ENCODE measurements at places on chromosomes 2 and 18.
A peak's percentile ranks its signal among the peaks of the same experiment; 100 is the strongest.

DNA sequence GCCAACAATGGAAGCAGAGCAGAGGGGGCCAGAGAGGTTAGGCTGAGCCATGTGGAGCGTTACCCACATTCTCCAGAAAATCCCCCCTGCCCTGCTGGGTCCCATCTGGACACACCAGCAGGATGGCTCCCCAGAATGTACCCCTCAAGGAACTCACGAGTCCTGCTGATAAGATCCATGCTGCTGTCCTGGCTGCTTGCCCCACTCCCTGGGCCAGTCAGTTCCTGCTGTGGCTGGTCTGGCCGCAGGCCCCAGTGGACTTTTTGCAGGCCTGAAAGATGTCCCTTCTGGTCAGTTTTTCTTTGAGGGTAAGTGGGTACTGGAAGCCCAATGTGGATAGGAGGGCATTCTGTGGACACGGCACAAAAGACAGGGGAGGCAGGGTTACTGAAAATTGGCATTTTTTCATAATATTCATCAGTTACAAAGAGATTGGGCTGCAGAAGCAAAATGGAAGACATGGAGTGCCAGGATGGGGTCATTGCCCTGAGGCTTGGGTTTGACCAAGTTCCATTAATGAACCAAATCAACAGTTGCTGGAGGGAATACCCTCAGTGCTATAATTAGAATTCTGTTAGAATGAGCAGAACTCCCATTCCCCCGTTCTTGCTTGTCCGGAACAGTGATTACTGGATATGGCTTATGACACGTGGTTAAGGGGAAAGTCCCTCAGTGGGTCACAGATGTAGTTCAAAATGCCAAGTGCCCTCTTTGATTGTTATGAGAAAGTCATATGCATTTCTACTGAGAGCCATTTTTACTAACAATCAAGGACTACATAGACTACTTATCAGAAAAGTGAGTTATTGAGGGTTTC, 38.7 kb downstream of the SLC4A5 start:
- DNase-seq: no peak

- no peak for DNase-seq
Measured at GRCh38 chr2:177335917-177336450, 56.6 kb upstream of the AGPS start.

- no peak for DNase-seq
Measured at GRCh38 chr2:175811971-175812370, 190.1 kb downstream of the LNPK start.

DNA sequence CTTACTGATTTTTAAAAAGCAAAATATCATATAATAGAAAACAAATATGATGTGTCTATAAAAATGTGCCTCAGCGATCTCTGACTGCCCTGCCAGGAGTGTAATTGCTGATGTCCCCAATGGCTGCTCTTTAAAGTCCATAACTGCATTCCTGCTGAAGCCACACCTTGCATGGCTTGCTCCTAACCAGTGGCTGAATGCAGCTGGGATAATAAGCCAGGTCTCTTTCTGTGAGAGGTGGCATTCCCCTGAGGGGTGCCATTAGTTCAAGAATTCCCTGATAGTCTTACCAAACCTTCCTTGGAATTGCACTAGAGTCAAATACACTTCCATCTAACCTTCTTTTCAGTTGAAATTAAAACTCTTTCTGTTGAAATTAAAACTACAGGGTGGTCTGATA, 125.8 kb upstream of the ZNF804A start:
- DNase-seq: no peak

DNA sequence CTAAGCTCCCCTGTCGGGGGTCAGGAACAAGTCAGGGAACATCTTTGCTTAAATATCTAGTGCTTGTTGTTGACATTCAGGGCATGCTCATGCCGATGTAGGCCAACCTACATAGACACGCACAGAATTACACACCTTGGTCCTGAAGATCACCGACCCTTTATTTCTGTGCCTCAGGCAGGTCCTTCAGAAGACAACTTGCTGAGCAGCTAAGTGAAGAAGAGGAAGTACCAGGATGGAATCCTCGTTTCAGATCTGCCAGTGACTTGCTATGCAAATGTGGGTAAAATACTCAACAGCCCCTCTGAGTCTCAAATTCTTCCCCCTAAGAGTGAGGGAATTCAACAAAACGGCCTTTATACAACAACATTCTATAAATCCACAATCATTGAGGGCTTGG, 494.7 kb downstream of the BCL11A start:
- no peak for DNase-seq

DNA sequence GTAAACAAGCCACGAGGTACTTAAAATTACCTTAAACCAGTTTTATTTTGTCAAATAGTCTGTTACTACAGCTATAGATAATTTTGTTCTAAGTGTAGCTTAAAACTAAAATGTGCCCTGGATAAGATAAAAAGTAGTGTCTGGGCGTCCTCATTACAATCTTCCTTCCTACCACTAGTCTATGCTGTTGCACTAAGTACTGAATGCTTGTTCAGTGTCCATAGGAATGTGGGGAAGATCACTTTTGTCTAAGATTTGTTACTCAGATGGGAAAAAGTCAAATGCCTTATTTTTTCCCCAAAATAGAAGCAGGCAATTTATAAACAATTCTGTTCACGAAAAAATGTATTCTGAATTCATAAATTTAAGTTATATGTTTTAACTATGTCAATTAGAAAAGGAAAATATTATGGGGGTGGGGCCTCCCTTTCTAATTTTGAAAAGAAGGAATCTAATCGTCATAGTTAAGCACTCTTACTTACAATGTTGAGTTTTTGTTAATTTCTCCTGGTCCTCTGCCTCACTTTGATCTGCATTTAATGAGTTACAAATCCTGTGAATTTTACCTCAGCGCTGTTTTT, 140.4 kb upstream of the VRK2 start:
- no peak for DNase-seq

DNA sequence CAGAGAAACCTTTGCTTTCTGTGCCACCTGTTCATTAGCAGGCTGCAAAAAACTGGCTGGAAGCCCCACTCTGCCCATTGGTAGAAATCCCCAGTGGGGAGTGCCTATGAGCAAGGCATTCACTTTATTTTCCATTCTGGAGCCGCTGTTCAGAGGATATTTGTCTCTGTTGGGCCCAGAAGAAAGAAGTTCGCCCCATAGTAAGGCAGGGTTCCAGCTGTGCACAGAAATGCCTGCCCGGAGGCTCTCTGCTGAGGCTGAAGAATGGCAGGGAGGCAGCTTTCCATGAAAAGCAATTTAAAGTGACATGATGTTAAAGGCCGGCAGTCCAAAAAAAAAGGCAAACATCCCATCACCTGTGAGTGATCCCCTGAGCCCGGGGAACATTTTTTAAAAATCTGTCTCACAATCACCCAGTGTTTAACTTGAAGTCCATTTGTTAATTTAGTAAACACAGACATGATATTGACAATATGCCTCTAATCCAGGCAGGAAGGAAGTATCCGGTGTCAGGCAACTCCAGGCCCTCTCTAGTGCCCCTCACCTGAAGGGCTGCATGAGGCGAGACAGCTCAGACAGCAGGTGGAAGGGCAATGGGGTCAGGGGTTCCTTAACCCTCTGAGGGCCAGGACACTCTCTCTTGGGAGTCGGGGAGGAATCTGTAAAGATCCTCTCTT, 265.1 kb upstream of the SIX2 start:
- no peak for DNase-seq

DNA sequence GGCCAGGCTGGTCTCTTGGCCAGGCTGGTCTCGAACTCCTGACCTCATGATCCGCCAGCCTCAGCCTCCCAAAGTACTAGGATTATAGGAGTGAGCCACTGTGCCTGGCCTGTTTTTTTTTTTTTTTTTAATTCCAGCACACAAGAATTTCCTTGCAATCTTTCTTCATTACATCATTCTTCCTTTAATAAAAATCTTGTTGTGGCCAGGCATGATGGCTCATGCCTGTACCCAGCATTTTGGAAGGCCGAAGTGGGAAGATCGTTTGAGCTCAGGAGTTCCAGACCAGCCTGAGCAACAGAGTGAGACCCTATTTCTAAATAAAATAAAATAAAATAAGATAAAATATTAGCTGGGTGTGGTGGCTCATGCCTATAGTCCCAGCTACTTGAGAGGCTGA, 21.4 kb upstream of the PLEKHM3 start:
- no peak for DNase-seq

GRCh38 chr2:590214-591175, 86.7 kb downstream of the TMEM18 start:
- no peak for DNase-seq

DNA sequence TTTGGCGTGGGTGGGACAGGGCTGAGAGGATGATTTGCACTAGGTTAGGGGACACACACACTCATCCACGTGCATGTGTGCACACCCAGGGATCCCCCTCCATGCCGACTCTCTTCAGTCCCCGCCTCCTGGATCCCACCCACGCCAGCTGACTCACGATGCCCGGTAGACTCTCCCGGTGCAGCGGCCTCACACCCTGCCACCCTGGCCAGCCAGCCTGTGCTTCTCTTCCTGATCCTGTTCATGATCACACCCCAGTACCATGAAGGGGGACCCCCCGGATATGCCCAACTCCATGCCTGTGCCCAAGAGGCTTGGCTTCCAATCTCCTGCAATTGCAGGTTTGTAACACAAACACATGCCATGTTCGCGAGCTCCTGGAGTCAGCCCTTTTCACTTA, 157.8 kb upstream of the HDAC4 start:
- no peak for DNase-seq

- DNase-seq: no peak
Measured at GRCh38 chr18:24826605-24827004, 366.2 kb downstream of the HRH4 start.

DNA sequence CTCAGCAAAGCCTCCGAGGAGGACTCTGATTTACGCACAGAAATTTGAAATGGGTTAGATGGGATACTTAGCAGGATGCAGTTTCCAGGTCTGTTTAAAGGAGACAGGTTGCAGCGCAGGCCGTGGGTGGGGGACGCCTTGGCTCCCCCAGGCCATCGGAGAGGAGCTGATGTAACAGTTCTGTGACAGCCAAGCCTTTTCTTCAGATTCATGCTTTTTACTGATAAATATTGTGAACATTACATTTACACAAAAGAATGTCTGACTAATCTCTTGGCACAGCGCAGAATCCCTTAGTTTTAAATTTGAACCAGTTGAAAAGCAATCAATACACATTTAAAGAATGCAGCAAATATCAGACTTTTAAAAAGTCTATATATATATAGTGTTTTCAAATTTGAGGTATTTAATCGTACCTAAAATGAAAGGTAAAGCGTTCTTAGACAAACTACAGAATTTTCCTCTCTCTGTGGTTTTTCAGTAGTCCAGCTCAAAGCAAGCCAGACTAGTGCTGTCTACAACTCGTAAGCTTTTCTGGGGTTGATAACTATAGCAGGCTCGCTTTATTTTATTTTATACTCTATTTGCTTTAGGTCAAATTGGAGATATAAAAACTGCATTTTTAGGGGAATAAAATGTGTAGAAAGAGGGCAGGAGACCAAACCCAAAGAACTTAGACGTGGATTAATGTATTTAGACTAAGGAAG, 221.9 kb downstream of the PIEZO2 start:
- no peak for DNase-seq

- DNase-seq: no peak
Measured at GRCh38 chr2:71156573-71156972, 26.1 kb downstream of the MPHOSPH10 start.

GRCh38 chr2:225033440-225034318, 8.6 kb downstream of the DOCK10 start:
- DNase-seq: no peak

- no peak for DNase-seq
Measured at GRCh38 chr2:128317181-128317898, 1.3 kb downstream of the HS6ST1 start.

DNA sequence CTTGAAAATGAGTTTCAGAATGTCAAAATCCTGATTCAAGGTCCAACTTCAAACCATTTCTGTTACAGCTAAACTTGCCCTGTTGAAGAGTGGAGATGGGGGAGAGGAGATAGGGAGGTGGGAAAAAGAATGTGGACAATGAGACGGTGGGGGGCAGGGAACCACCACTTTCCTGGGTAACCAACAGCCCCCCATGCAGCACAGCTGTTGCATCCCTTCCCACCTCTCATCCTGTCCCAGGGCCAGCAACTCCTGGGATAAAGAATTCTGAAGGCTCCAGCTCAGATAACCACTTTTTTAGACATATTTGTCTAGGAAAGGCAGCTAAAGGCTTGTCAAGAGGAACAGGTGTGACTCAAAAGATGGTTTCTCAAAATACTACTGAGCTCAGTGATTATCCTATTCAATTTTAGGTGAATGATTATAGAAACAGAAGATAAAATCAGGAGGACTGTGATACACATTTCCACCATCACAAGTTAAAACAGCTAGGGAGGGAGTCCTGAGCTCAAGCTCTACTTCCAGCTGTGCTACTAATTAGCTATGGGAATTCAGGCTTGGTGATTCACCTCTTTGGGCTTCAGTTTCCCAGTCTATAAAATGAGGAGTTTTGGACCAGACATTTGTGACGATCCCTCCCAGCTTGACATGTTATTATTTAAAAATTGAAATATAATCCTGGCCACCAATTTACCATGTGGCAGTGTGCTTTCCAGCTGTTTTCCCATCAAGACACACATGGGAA, 36.3 kb downstream of the HDHD2 start:
- DNase-seq: no peak

GRCh38 chr2:25294573-25295462, 46.9 kb downstream of the DNMT3A start:
- DNase-seq: peak; percentile 32

- DNase-seq: no peak
Measured at GRCh38 chr18:3692691-3693090, 242.7 kb downstream of the TGIF1 start.

DNA sequence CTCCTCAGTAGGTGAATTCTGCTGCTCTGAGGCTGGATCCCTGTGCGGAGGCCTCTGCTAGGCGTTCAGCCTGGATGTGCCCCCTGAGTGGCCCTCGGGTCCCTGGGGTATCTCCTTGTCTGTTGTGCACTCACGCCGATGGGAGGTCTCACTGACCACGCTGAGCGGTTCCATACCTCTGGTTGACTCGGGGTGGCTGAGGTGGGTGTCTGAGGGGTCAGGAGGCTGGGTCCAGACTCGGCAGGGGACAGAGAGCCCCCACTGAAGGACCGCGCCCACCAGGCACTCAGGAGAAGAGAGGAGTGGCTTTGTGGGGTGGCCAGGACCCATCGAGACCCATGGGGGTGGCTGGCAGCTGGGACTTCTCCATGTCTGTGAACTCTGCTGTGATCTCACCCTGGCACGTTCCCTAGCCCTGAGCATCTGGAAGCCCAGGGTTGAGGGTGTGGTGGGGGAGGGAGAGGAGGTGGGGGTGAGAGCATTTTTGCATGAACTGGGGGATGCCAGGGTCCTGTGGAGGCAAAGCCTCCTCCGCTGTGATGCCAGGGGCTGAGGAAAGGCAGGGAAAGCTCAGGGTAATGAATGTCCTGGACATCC, 53.7 kb downstream of the TWIST2 start:
- DNase-seq: no peak

DNA sequence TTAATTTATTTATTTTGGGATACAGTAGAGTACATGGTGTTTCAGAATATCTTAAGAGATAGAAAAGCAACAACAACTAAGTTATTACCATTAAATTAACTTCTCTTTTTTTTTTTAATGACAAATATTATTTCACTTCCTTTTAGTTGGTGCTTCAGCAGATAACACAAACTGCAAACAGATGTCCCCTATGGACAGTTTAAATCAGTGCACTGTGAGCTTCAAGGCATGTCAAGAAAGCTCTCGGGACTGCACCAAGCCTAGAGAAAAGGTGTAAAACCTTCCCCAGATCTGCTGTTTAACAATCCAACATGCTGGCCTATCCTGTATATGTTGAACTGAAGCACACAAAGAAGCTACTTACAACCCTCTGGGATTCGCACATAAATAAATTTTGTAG, 122.7 kb downstream of the TCF4 start:
- no peak for DNase-seq

Measured in stimulated activated CD4-positive, alpha-beta T cell treated with anti-CD3 and anti-CD28 coated beads, Interleukin-1b, Interleukin-23, amount 100 ng/mL, for 1 hour (primary cell).